ENCODE measurements at places on chromosomes 6 and 20.

DNA sequence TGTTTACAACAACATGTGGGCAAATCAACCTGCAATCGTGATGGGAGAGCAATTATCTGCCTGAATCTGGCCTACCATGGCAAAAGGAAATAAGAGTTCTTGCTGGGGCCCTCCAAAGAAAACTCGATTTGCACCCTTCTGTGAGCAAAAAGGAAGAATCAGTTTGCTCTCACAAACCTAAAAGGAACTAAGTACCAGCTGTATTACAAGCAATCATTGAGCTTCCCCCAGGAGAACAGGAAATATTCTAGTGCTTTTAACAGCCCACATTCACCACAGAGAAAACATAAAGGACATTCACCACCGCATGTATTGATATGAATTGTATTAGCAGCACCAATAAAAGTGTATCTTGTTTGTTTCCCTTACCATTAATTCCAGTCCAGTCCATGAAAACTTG lies 75.0 kb downstream of the MBOAT1 start:
- no peak for DNase-seq

- DNase-seq = no peak
These were observed 7.0 kb downstream of the UBD start for GRCh38 chr6:29552512-29553051.

DNA sequence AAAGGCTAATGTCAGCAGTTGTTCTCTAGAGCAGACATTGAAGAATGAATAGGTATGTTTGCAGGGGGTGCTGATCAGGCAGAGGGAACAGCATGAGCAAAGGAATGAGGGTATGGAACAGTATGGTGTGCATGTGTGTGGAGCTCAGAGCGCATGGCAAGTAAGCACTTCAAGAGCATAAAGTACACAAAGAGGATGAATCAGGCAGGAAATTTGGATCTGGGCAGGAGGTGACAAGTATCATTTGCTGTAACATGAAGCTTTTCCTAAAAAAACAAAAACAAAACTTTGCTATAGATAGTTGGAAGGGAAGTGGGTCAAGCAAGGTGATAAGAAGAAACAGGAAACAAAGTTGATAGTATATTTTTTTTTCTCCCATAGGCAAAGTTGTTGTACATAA lies 746.8 kb downstream of the HDGFL1 start:
- DNase-seq = no peak

DNA sequence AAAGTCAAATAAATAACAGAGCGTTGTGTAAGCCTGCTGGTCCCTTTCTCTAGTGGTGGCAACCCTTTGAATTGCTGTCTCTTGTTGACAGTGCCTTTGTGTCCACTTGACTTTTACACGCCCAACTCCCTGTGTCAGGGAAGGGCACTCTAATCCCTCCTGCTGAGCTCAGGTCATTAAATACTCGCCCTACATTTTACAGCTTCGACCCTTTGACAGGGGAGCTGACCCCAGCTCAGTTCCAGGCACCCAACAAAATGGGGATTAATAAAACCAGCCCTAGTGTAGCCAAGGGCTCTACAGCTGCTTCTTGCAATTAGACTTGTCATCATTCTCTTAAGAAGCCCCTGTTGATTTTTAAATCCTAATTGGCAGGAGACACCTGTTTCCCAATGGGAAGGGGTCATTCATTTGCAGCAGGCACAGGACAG lies 308.2 kb downstream of the EYA4 start:
- no peak for DNase-seq

GRCh38 chr20:38152621-38153221 lies 12.3 kb downstream of the TGM2 start:
- no peak for DNase-seq

GRCh38 chr6:18327626-18328025 lies 59.5 kb upstream of the RNF144B start:
- DNase-seq = no peak

DNA sequence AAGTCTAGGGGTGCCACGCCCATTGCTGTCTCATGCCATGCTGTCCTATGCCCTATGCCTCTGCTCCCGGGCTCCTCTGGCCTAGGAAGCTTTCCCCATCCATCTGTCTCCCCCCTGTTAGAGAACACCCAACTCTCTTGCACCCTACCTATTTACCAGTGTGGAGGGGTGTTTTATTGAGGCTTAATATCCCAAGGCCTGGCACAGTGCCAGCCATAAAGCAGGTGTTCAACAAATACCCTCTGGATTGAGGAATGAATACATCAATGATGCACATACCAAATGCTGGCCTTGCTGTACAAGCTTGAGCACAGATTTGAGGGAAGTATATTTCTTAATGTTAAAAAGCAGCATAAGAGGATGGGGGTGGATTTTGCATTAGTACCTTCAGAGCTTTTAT lies 38.3 kb downstream of the METTL24 start:
- no peak for DNase-seq

DNA sequence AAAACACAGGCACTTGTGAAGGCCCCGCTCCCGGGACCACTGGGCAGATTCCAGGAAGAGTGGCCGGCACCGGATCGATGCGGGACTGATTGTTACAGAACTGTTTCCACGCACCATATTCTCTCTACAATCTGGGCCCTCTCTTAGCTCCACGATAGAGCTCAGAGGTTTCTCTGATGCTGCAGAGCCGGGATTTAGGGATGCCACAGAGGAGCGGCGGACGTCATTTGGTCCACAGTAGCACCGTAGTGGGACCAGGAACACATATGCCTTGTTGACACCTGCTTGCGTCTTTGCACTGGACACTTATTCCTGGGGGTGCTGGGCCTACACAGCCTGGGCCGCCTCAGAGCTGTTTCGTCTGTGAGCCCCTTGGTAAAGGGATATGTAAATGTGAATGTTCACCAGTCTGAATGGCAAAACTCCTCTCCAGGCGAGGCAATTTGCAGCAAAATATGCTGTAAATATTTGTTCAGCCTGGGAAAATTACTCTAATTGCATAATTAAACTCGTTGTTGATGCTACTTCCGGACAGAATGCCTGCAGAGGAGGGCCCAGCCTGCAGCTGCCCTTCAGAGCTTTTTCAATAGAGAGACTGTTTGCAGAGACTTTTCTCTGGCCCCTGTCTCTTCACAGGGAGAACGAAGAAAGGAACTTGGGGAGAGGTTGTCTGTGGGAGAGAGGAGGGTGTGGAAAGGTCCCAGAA lies 9.4 kb downstream of the PCK1 start:
- no peak for DNase-seq

DNA sequence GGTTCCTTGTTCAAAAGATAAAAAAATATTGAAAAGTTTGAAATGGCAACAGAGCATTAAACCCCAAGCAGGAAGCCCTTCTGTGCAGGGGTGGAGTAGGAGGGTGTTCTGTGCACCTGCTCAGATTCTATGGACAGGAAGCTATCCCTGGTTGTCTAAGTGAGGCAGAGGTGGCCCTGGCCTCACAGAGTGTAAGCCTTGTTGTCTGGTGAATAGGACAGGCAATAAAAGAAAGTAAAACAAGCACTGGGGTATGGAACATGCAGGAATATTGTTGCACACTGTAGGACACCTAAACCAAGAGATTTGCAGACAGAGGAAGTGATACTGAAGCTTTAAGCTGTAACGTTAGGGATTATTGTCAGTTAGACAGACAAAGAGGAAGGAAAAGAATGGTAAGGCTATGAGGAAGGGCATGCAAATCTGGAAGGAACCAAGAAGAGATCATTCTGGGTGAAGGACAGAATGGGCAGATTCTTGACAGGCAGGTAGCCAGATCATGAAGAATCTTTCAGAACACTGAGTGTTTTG lies 66.8 kb downstream of the TBC1D7 start:
- no peak for DNase-seq

DNA sequence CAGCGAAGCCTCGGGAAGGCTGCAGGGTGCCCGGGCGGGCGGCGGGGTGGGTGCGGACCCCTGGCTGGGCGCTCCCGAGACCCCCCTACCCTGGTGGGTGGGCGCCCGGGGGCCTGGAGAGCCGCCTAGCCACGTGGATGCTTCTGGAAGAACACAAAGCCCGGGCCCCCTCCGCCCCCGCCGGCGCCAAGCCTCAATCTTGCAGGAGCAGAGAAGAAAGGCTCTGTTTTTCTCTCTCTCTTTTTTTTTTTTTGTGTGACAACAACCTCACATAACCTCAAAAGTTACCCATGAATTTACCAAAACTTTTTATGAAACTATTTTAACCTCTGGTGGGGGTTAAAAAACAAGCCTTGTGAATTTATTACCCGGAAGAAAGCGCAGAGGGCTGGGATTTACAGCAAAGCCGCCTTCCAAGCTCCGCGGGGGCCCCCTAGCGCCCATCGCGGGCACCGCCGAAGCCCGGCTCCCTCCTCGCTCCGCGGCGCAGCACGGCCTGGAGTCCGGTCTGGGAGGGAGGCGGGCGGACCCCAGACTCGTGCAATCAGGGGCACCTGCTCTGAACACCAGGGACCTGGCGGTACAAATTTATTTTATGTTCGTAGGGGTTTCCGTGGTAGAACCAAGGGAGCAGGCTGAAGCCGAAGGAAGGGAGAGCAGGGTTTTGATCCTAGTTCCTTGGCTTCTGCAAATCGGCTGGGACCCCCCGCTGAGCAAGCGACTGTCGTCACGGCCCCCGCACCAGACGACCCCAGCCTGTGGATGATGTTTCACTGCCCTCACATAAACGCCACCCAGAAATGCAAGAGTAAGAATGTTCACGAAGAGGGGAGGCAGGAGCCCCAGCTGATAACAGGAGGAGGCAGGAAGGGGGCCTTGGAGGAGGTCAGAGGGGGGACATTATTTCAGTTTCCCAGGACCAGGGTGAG lies 58.9 kb downstream of the ZNF831 start:
- DNase-seq = peak; percentile 62

- no peak for DNase-seq
These were observed 150.6 kb upstream of the SPACA1 start for GRCh38 chr6:87897013-87897412.

DNA sequence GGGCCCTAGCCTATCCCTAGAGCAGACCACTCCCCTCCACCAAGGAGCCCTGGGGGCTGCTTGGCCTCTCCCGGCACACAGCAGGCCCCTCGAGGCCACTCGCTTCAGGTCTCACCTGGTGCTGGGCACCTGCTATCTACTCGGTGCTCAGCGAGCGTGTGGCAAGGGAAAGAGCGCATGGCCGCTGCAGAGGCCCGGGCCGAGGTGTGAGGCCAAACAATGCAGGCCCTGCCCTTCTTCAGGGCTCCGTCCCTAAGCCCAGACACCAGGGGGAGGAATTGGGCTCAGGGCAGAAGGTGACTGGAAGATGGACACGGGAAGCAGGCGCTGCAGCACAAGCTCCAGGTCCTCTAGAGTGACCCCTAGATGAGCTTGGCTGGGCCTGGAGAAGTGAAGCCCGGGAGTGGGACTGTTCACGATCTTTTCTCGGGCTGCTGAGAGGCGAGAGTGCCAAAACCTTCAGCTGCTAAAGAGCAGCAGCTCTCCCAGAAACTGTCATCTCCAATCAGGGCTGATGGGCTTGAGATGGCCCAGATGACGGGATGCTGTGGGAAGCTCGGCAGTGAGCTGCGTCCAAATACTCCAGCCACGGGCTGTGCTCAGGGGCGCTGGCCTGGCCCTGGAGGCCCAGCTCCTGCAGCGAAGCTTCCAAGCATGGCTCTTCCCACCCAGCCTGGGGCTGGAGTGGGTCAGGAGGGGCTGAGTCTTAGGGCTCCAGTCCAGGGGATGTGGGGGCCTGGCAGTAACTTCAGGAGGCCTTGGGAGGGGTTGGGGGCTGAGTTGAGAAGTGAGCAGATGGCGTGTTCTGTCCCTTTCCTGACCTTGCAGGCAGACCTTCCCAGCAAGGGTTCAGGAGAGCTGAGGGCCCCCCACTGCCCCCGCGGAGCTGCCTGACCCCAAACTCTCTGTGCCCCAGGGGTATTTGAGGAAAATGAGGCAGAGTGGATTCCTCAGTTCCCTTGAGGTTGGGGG lies 43.7 kb downstream of the APCDD1L start:
- no peak for DNase-seq

DNA sequence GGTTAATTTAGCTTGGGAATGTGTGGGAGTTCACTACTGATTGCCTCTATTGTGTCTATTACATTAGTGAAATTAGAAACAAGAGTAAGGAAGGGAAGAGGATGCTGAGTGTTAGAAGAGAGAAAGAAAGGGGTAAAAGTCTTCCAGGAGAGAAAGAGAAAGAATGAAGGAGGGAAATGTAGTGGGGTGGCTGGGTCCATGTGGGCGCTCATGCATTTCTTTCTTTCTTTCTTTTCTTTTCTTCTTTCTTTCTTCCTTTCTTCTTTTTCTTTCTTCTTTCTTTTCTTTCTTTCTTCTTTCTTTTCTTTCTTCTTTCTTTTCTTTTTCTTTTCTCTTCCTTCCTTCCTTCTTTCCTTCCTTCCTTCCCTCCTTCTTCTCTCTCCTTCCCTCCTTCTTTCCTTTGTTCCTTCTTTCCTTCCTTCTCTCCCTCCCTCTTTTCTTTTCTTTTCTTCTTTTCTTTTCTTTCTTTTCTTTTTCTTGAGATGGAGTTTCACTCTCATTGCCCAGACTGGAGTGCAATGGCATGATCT lies 16.2 kb upstream of the SALL4 start:
- DNase-seq = no peak

- DNase-seq = no peak
These were observed 6.1 kb downstream of the COL21A1 start for GRCh38 chr6:56241124-56241802.

DNA sequence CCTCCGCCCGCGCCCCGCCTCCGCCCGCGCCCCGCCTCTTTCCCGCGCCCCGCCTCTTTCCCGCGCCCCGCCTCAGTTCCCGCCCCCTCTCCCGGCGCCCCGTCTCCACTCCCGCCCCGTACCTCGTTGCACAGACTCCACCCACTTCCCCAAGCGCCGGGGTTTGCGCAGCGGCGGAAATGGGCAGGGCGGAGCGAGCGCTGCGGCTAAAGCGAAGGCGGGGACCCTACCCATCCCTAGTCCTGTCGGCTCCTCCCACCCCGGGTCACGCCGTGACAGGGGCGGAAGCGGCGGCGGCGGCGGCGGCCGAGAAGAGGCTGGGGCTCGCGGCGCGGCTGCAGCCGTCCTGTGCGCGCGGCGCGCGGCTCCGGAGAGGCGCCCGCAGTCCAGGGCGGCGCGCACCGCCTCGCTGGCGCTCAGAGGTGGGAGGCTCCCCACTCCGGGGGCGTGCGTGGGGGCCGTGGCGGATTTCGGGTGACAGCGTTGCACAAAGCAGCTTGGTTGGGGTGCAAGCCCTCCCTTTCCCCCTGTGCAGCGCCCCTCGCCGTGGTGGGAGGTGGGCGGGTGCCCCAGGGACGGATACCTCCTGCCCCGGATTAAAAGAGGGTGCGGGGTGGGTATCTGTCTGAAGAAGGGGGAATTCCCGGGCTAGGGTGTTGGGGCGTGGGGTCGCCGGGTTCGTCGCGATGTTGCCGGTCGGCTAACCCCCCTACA lies at the start of gene KDM1B:
Gene KDM1B, plus strand, starts transcription at position 273 of the 714 bp plus-strand sequence. CDS start 4,474 bp downstream, outside the sequence.
- DNase-seq = peak; percentile 99

DNA sequence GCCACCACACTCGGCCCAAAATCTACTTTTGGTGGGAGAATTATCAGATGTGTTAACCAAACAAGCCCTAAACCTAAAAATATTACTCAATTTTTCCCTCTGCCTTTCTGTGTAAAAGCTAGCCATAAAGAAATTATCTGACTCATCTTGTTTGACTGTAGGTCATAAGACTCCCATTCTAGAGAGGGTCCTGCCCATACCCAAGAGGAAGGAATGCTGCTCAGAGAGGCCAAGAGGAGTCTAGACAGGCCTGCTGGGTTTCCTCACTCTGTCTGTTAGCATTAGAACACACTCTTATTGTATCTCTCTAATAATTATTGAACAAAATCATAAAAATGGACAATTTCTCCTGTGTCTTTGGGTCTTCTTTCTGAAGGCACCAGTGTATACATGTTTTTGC lies 26.1 kb downstream of the C6orf141 start:
- no peak for DNase-seq

All from stimulated activated CD8-positive, alpha-beta memory T cell treated with anti-CD3 and anti-CD28 coated beads, Interleukin-12 subunit alpha, Interleukin-12 subunit beta, amount 100 ng/mL, for 4 hours (primary cell).